ENCODE measurements at places on chromosomes 11 and 22.

GRCh38 chr22:22371031-22371541 lies 126.5 kb downstream of the VPREB1 start:
- DNase-seq: no peak

GRCh38 chr11:72223615-72224563 lies 678 bp upstream of the INPPL1 start:
- DNase-seq: peak; percentile 71

DNA sequence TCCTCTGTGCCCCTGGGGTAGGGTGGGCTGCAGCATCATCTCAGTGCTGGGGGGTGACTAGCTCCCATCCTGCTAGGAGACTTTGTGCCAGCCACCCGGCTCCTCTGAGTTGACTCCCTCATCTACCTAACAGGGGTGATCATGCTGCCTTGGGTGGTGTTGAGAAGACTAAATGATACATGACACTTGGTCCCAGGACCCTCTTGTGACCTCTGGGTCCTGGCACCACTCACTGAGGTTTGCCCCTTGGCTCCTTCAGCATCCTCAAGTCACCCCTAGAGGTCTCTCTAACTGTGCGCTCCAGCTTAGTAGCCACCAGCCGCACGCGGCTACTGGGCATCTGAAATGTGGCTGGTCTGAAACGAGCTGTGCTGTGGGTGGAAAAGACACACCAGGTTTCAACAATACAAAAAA lies 72.1 kb downstream of the LRRC32 start:
- peak; percentile 83 for DNase-seq

- DNase-seq: no peak
These were observed 873.7 kb upstream of the FAT3 start for GRCh38 chr11:91350931-91351330.

GRCh38 chr22:37865510-37865909 lies 16.3 kb downstream of the EIF3L start:
- no peak for DNase-seq

GRCh38 chr11:27201454-27202302 lies 161.1 kb downstream of the BBOX1 start:
- peak; percentile 55 for DNase-seq

DNA sequence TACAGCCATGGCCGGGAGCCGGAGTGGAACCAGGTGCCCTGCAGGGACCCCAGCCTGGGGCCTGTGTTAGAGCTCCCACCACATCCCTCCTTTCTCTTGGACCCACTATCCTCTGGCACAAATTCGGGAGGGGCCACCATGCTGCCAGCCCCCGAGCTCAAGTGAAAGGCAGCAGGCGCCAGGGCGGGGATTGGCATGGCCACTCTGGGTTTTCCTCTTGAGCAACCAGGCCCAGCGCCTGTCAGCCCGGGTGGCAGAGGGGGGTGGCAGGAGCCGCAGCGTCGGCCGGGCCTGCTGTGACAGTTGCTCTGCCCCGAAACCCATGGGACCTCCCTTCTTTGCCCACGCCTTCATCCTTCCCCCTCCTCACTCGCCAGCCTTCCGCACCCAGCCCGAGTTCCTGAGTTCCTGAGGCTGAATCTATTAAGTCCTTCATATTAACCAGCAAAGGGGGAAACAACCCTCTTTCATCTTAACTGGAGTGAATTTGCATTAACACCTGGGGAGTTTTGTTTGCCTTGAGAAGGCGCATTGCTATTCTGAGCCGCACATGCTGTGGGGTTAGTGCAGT lies 16.8 kb upstream of the CABP7 start:
- peak; percentile 62 for DNase-seq

DNA sequence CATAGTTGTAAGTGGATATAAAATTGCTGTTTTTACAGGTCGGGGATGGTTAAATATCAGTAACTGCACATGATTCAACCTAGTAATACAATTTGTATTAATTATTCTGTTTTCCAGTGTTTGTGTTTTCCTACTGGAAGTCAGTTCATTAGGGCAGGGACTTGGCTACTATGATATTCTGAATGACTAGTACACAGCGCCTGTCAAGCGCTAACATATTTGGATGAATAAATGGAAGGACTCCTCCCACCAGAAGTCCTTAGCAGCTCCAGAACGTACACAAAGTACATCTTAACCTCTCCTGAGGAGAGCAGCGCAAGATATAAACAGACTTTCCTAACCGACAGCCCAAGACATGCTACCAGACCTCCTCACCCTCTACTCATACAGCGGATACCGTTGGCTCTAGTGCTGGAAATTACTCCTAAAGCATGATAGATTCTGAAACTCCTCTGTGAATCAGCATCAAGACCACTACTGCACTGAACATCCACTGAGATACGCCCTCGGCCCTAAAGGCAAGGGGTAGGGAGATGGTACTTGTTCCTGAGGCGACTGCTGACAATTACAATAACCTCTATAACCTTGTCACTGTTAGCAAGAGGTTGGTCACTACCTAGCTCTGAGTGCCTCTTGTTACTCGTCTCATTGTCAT lies 79.1 kb downstream of the RDX start:
- no peak for DNase-seq

DNA sequence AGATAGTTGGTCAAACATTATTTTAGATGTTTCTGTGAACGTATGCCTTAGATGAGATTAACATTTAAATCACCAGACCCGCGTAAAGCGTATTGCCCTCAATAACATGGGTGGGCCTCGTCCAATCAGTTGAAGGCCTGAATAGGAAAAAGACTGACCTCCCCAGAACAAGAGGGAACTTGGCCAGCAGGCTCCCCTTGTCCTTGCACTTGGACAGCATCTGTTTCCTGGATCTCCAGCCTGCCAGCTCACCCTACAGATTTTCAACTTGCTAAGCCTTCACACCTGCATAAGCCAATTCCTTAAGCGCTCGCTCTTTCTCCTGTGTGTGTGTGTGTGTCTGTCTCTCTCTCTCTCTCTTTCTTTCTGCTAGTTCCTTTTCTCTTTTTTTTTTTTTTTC lies 8.2 kb downstream of the TOM1 start:
- DNase-seq: no peak

GRCh38 chr22:37739611-37740049 lies 42.8 kb downstream of the TRIOBP start:
- peak; percentile 71 for DNase-seq

DNA sequence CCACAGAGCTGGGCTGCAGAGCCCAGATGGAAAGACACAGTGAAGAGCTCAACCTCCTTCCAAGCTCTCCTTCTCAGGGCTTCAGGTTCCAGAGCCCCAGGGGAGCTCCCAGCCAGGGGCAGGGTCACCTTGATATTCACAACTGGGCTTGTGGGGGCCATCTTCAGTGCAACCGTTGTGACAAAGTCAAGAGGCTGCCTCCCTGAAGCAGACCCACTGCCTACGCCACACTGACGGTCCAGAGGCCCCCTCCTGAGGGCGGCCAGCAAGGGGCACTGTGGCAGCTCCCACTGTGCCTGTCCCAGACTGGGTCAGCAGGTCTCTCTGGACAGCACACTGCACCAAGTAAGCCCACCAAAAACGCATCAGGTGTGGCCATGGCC lies 84.1 kb downstream of the DGCR2 start:
- DNase-seq: no peak

- DNase-seq: no peak
These were observed 291.6 kb upstream of the ANO3 start for GRCh38 chr11:26040339-26040738.

DNA sequence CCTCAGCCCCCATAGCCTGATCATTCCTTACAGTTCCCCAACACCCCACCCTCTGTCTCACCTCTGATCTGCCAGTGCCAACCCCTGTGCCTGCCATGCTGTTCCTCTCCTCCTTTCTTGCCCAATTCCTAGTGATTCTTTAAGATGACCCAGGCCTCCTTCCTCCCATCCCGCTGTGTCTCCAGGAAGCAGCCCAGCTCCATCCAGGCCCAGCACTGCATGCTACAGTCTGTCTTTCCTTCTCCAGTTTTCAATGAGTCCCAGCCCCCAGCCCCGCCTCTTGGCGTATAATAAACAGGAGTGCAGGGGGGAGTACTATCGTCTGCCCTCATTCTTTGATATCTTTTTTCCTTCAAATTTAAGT lies 12.3 kb downstream of the LTBP3 start:
- no peak for DNase-seq

GRCh38 chr22:48892578-48893287 lies 934.9 kb downstream of the BRD1 start:
- DNase-seq: no peak

Data from hematopoietic multipotent progenitor cell treated with erythropoietin and hydrocortisone succinate and interleukin-3 and kit ligand, for 6 days (in vitro differentiated cells).